ENCODE measurements at places on chromosomes 11 and 22.

GRCh38 chr11:75606099-75606498 is 44.0 kb downstream of the SERPINH1 start:
- DNase-seq = no peak

- no peak for DNase-seq
Measured at GRCh38 chr11:85769771-85770170, 41.2 kb downstream of the SYTL2 start.

- no peak for DNase-seq
Measured at GRCh38 chr11:32333320-32333991, 101.9 kb downstream of the WT1 start.

DNA sequence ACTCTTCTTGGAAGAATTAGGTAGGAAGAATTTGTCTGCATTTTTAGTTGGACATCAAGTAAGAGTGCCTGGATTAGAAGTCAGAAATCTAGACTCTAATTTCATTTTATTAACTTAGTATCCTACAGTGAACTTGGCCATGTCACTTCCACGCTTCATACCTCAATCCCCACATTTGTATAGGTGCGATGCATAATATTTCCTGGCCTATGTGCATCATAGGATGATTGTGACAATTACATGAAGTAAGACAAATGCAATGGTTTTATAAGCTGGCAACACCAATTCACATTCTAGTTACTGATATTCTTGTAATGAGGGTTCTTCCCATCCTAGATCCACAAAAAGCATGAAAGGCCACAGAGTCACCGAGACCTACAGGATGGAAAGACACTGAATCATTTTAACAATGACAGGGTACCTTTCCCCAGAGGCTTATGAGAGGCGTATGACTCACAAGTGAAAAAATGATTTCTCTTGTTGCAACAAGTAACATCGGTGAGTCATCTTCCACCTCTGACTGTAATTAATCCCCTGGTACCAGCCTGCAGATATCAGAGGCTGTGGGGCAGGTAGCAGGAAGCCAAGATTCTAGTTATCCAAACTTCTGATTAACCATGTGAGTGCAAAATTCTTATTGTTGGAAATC is 56.0 kb upstream of the OR5AK2 start:
- DNase-seq = no peak

GRCh38 chr11:96082936-96083335 is 159.0 kb upstream of the MTMR2 start:
- DNase-seq = no peak

- DNase-seq = no peak
Measured at GRCh38 chr11:102343809-102344208, 3.2 kb upstream of the BIRC2 start.

GRCh38 chr11:76700177-76701100 is 29.9 kb upstream of the LRRC32 start:
- DNase-seq = no peak

DNA sequence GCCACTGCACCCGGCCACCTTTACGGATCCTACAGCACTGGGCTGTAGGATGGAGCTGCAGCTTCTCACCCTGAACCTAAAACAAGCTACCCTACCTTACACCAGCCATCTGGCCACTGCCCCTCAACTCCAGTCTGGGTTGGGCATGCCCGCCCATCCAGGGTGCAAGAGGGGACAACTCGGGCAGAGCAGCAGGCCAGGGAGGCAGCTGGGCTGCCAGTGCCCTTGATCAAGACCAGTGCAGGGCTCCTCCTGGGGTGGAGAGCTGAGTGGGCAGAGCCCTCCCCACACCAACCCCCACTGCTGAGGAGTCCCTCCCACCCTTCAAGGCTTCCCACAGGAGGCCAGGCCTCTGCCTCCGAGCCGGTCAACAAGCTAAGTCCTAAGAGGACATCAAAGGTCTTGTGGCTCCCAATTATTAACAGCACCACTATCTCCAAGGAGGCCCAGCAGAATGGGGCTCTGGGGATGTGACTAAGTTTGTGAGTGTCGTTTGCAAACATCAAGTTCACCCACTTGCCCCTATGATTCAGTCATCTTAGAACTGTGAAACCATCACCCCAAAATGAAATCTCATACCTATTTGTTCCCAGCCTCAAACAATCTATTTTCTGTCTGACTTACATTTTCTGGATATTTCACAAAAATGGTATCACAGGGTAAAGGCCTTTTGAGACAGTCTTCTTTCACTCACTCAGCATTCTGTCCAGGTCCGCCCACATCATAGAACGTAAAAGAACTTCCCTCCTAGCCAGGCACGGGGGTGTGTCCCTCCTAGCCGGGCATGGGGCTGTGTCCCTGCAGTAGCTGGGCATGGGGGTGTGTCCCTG is 11.0 kb downstream of the GATD1 start:
- no peak for DNase-seq

DNA sequence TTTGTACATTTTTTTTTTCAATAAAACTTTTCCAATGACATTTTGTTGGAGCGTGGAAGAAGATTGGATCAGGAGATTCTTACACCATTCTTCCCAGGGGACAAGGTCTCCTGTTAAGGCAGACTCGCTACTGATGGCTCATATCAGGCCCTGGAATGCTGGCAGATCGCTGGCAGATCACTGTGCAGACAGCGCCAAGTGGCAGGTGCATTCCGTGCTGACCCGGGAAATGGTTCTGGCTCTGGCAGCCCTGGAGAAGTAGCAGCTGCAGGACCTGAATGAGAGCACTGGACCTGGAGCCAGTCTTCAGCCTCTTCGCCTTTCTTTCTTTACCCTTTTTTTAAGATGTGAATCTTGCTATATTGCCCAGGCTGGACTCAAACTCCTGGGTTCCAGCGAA is 10.7 kb downstream of the SERPINH1 start:
- DNase-seq = no peak

DNA sequence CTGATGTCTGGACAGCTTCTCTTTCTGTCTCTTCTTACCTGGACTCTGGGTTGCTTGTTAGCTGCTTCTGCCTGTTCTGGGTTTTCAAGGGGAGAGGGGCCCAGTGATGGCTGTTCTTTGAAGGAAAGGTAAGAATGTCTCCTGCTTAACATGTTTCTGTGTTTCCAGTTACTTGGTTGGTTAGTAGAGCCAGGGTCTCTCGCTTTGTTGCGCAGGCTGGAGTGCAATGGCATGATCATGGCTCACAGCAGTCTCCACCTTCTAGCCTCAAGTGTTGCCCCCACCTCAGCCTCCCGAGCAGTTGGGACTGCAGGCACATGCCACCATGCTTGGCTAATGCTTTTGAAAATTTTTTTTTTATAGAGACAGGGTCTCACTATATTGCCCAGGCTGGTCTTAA is 126.6 kb downstream of the BCR start:
- DNase-seq = no peak

GRCh38 chr11:120978701-120979100 is 45.2 kb upstream of the TBCEL start:
- no peak for DNase-seq

GRCh38 chr22:36740716-36741115 is 35.2 kb downstream of the IFT27 start:
- DNase-seq = no peak

DNA sequence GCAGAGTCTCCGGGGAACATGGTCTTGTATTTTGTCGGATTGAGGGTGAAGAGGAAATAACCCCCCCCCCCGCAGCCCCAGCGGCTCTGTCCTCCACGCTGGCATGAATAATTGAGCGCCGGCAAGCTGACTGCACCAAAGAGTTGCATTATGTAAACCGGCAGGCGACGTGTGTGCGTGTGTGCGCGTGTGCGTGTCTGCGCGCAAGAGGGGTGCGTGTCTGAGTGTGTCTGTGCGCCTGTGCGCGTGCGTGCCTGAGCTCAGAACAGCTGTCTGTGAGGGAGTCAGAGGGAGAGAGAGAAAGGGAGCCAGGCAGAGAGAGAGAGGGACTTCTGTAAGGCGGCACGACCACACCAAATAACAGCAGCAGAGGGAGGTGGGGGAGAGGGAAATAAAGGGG is 94.4 kb downstream of the SCN3B start:
- peak; percentile 14 for DNase-seq

DNA sequence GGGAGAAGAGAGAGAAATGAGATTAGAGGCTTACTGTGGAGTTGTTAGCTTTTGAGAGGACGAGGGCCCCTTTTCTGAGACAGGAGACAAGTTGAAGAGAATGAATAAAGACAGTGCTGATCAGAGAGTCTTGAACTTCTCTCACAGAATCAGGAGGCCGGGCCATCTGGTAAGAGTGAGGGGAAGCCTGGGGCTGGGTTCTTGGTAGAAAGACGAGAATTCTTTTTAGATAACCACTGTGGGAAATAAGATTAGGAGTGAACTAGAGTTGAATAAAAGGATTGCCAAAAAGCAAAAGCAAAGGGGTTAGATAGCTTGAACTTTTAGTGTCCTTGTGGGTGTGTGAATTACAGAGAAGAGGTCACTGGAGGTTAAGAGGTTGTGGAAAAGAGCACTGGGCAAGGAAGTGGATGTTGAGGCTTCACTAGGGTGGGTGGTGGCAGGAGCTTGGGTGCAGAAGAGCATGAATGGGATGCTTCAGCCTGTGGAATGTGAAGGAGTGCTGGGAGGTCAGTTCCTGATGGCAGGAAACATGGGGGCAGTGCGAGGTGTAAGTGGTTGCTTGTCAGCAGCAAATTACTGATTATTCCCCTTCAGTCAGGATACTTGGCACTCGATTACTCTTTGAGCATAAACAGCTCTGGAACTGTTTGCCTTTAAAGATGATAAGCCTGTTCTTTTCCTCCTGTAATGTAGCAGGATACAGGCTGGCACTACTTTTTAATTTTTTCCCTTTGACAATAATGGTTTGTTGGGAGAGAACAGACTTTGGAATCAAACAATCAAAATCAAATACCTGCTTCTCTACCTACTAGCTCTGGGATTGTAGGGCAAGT is 98.3 kb downstream of the ARHGAP42 start:
- no peak for DNase-seq

- DNase-seq = no peak
Measured at GRCh38 chr11:61841636-61842527, 13.8 kb downstream of the FADS2 start.

DNA sequence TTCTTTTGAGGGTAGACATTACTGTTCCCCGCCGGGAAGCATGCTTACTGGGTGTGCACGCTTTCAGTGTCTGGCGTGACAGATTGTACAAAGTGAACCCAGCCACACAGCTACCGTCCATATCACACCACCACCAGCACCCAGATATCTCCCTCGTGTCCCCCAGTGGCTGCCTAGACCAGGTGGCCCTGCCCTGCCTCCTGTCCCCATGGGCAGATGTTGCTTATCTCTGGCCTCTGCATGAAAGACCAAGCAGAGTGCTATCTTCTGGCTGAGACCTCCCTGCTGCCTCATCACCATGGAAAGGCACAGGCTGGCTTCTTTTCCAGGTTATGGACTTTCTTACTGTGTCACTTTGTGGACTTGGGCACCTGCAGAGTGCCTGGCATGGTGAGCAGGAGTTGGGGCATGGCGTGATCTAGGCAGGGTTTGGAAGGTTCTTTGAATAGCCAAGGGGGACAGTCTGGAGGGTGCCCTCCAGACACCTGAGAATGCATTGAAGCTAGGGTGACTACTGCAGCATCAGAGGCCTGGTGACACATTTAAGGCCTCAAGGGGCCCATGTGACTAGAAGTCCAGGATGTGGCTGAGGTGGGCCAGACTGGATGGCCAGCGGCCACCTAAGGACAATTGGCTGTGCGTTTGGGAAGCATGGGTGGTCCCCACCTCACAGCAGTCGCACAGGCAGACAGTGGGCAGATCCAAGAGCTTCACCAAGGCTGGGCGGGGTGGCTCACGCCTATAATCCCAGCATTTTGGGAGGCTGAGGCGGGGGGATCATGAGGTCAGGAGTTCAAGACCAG is 4.7 kb downstream of the TANGO2 start:
- DNase-seq = no peak

GRCh38 chr11:75279273-75279672 is 38.7 kb downstream of the TPBGL start:
- no peak for DNase-seq

DNA sequence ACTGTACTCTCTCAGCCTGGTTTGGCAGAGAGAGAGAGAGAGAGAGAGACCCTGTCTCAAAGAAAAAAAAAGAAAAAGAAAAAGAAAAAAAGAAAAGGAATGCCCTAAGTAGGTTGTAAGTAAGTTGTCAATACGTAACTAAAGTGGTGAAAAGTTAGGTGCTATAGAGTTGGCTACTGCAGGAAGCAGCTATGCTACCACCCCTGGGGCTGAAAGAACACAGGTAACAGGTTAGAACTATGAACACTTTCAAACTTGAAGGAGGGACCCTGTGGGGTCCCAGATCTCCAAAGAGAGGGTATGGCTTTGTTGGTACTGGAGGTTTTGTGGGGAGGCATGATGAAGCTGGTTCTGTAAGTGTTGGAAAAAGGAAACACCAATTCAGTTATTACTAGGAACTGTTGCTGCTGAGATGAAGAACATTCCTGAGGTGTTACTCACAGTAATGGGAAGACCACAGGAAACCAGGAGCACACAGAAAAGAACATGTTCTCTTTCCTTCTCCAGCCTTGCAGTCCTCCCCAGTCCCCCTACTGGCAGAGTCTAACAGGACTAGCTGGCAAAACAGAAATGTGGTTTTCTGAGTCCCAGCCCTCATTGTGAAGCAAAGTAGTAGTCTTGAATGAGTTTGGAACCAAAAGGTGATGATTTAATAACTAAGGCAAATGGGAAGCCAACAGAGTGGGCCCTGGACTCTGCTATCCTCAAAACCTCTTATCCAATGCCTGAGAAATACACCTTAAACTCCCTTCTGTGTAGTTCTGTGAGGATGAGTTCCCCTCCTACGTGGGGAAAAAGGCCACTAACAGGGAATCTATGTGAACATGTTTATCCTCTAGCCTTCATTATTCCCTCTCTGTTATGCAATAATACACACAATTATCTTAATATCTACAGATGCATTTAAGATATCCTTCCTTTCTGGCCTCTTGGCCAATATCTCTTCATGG is 427.0 kb upstream of the DDI1 start:
- no peak for DNase-seq

DNA sequence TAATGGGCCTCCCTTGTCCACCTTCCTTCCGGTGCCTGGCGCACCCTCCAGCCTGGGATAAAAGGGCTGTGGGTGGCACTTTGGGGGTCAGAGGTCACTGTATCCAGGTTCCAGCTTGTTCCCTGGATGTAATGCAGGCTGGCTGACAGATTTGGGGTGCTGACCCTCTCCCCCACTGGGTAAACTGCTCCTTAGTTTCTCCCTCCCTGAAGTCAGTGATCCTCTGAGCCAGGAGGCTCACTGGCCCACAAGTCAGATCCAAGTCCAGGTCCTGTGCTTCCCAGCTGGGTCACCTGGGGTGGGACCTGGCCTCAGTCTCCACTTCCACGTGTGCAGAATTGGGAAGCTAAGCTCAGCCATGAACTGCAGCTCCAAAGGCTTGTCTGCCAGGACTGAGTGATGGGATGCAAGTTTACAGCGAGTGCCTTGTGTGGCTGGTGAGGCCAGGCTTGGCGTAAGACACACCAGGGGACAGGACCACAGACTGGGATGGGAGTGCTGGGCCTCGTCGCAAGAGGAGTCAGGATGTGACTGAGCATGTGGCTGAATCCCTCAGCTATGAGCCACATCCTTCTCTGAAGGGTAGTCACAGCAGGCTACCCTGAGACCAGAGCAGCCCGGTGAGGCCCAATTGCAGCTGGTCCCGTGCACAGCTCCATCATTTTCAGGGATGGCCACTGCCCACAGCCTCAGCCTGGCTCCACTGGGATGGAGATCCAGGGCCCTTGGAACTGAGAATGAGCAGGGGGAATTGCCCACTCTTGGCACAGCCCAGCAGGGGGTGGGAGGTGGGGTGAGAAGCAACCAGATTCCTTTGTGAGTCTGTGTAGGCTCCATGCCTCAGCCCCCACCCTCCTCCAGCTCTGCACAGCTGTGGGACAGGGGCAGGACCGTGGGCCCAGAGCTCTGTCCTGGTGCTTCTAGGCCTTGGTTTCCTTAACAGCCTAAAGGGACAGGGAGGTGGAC is 7.2 kb downstream of the SHISA8 start:
- DNase-seq = no peak
